ENCODE measurements at places on chromosomes 4 and X. TPM values are rescaled to one million over a fixed set of nuclear protein-coding genes. Genes with fewer than 3 reads are reported as not detected.

OCRL gene
- 10.8 TPM for total RNA-seq

SPINK2 gene
- total RNA-seq: not detected

CT45A5 gene
- not detected for total RNA-seq

BCLAF3 gene
- total RNA-seq: 3.7 TPM

C1GALT1C1 gene
- total RNA-seq: 12.0 TPM

DNA sequence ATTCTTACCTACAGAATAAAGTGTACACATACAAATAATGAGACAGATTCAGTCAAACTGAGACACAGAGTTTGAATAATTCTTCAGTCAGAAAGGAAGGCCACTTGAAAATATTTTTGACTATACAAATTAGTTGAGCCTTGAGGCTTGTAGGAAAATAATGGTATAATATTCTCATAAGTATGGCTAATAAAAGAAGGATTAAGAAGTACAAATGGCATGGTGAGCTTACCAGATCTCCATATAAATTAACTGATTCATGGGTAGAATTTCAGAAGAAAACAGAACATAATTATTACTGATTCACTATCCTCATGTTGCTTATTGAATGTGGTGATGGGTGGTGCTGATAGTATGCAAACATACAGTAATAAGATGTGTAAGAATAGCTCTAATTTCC is 401.1 kb downstream of the PCDH18 start:
- H3K4me1 ChIP-seq: no peaks in the 10 kb centered on the region
- no peak overlapping the region for H3K4me3 ChIP-seq
- no peaks in the 10 kb centered on the region for H3K36me3 ChIP-seq
- H3K27ac ChIP-seq: no peak overlapping the region
- H3K27me3 ChIP-seq: no peaks in the 10 kb centered on the region

DNA sequence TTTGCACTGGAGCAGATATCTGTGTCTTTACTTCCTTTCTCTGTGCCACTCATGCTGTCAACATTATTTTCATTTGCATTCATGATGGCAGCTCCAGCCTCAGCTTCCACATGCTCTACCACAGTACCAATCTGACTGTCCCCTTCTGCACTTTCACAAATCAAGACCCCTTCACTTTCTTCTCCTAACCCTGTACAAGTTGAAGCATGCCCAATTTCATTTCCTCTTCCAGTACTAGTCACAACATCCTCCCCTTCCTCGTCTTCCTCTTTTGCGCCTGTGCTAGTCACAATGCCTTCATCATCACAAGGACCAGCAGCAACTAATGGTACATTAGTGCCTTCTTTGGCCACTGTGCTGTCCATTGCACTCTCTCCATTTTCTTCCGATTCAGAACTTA is 26.5 kb downstream of the BOD1L1 start:
- no peak overlapping the region for H3K27ac ChIP-seq
- no peaks in the 10 kb centered on the region for H3K4me1 ChIP-seq
- peaks cover 64% of the 10 kb centered on the region for H3K36me3 ChIP-seq
- H3K27me3 ChIP-seq: no peaks in the 10 kb centered on the region
- DNase-seq: no peak
- H3K4me3 ChIP-seq: no peak overlapping the region

- H3K36me3 ChIP-seq: no peaks in the 10 kb centered on the region
- no peak overlapping the region for H3K4me3 ChIP-seq
- no peak for DNase-seq
- H3K4me1 ChIP-seq: no peaks in the 10 kb centered on the region
Observed at GRCh38 chrX:77162777-77163176, 284.4 kb upstream of the FGF16 start.

DNA sequence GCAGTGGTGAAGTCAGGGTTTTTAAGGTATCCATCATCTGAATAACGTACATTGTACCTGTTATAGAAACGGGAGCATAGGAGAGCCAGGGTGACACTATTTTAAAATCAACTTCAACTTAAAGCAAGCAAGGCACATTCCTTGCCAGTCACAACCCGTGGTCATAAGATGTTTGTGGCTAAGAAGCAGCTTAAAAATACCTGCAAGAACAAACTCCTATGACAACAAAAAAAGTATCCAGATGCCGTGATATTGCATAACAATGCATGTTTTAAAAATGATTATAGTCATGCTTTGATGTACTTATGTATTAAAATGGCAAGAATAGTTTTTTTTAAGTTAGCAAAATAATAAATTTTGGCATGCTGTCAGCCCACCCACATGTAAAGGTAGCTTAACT is 16.5 kb upstream of the SYNPO2 start:
- DNase-seq: no peak
- no peaks in the 10 kb centered on the region for H3K27me3 ChIP-seq
- no peak overlapping the region for H3K27ac ChIP-seq
- H3K36me3 ChIP-seq: no peaks in the 10 kb centered on the region
- H3K4me3 ChIP-seq: no peak overlapping the region

DNA sequence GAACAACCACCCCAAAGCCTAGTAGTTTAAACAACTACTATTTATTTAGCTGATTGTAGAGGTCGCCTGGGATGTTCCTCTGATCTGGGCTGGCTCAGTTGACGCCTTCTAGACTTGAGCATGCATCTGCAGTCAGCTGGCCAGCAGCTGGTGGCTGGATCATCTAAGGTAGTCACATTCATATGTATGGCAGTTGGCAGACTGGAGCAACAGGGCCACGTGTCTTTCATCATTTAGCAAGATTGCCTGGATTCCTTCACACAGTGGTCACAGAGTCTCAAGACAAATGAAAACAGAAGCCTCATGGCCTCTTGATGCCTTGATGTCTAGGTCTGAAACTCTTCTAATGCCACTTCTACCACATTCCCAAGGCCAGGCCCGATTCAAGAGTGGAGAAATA is 220.6 kb upstream of the S100G start:
- no peak for DNase-seq
- H3K36me3 ChIP-seq: no peaks in the 10 kb centered on the region
- H3K4me3 ChIP-seq: no peak overlapping the region
- H3K4me1 ChIP-seq: no peaks in the 10 kb centered on the region
- H3K27ac ChIP-seq: no peak overlapping the region

DNA sequence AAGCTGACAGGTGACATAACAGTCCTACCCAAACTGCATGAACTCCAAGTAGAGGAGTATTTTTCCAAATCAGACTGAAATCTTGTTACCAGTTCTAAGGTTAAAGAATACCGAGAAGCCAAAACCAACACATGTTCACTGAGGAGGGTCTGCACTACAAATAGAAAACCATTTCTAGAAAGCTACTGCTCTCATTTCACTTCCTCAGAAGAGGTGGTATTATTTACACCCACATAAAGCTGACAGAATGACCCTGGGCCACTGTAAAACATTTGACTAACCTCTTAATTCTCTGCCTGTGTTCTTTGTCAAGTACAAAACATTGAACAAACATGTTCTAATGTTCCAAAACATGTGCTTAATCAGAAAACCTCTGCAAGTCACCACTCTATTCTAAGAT is 95.8 kb downstream of the IQCM start:
- DNase-seq: no peak
- H3K36me3 ChIP-seq: no peaks in the 10 kb centered on the region
- no peaks in the 10 kb centered on the region for H3K27me3 ChIP-seq
- no peak overlapping the region for H3K4me3 ChIP-seq
- no peaks in the 10 kb centered on the region for H3K4me1 ChIP-seq

- H3K4me1 ChIP-seq: no peaks in the 10 kb centered on the region
- DNase-seq: no peak
- H3K36me3 ChIP-seq: no peaks in the 10 kb centered on the region
- H3K27ac ChIP-seq: no peak overlapping the region
- H3K4me3 ChIP-seq: no peak overlapping the region
Observed at GRCh38 chr4:4762909-4763821, 96.3 kb upstream of the MSX1 start.

DNA sequence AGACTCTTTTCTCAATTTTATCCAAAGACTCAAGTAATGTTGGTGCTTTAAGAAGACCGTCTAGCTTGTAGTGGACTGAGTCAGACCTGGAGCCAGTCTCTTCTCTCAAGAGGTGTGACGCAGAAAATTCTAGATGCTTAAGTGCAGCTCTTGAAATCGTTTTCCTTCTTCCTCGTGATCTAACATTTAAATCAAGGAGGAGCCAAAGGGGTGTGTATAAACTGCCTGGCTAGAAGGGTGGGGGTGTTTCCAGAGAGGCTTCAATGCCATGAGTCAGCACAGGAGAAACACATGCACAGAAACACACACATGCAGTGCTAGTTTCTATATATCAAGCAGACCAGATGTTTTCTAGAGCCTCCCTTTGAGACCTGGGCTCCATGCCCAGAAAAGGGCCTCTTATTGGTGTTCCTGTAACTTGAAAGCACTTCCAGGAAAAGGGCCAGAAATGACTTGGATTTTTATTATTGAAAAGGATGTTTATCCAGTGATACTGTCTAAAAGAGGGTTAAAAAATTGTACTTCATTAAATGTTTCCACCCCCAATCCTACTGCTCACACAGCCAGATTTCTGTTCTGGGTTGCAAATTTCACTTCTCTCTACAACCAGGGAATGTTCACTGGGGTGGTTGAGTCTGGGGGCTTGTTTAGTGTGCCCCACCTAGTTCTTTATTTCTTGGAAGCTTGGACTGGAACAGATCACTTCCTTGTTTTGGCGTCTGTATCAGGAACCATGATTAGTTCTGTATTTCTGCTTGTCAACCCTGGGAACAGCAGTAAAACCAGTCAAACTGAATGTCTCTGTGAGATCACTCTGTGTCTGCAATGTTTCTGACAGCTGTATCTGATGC is at the start of gene CLIC2:
Gene CLIC2, minus strand, starts transcription at position 129 of the 851 bp plus-strand sequence. CDS start 187 bp downstream, outside the sequence.
- H3K4me1 ChIP-seq: no peaks in the 10 kb centered on the region
- no peaks in the 10 kb centered on the region for H3K36me3 ChIP-seq
- H3K27ac ChIP-seq: no peak within 1 kb of the TSS

DNA sequence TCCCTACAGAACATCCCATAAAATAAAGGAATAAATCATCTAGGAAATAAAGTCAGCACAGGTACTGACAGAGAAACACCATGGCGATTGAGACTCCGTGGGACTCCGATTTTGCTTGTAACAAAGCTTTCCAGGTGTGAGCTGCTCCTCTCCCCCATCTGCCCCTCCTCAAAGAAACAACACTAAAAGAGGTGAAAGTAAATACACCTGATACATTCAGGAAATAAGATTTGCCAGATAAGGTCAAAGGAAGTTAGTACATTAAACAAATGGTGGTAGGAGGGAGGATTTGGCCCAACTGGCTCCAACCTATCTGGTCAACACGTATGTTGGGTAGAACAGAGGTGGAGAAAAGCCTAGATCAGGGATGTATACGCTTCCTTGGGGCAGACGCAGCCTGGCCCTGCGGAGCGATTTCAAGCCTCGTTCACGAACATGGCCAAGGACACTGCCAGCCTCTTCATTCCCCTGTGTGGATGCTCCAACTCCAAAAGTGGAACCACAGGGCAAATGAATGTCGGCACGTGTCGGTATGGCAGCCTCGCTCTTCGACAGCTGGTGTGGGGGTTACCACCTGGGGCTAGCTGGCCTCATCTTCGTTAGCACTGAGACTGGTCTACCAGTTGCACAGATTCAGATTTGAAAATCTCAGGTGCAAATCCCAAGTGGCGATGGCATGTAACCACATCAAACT is 162.5 kb downstream of the AFAP1 start:
- no peak overlapping the region for H3K4me3 ChIP-seq
- no peak for DNase-seq
- no peak overlapping the region for H3K27ac ChIP-seq
- H3K36me3 ChIP-seq: peaks cover 21% of the 10 kb centered on the region

GRCh38 chrX:72023071-72023470 is 108.6 kb downstream of the RTL5 start:
- no peaks in the 10 kb centered on the region for H3K36me3 ChIP-seq
- H3K4me1 ChIP-seq: no peaks in the 10 kb centered on the region
- no peak for DNase-seq
- no peak overlapping the region for H3K4me3 ChIP-seq
- H3K27me3 ChIP-seq: no peaks in the 10 kb centered on the region

GRCh38 chr4:81723019-81723884 is 251.5 kb upstream of the RASGEF1B start:
- no peak overlapping the region for H3K27ac ChIP-seq
- peaks cover 8% of the 10 kb centered on the region for H3K4me1 ChIP-seq
- no peak for DNase-seq
- no peaks in the 10 kb centered on the region for H3K27me3 ChIP-seq
- no peaks in the 10 kb centered on the region for H3K36me3 ChIP-seq

DNA sequence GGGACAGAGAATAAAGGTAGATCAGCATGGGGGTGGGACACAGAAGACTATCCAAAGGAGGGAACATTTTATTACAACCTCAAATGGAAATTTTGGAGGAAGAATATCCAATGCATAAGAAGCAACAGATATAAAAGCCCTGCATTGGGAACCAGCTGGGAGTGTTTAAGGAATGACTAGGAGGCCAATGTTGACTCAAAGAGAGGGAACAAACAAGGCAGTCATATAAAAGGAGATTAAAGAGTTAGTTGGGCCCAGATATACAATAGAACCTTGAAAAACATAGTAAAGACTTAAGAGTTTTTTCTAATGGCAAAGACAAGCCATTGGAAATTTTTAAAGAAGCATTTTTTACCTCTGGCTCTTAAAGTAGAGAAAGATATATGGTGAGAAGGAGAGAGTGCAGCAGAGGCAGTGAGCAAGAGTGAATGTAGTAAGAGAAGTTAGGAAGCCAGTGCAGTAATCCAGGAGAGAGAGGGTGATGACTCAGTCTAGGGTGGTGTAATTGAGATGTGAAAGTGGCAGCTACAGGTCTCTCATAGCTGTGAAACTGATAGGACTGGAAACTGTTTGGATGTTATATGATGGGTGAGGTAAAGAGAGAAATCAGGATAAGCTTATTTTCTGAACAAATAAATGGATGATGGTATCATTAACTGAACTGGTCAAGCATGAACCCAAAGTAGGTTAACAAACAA is 182.2 kb upstream of the ATOH1 start:
- no peak overlapping the region for H3K4me3 ChIP-seq
- H3K27ac ChIP-seq: no peak overlapping the region
- no peaks in the 10 kb centered on the region for H3K27me3 ChIP-seq
- H3K4me1 ChIP-seq: no peaks in the 10 kb centered on the region
- H3K36me3 ChIP-seq: no peaks in the 10 kb centered on the region

- no peaks in the 10 kb centered on the region for H3K36me3 ChIP-seq
- no peak within 1 kb of the TSS for H3K4me3 ChIP-seq
- H3K4me1 ChIP-seq: peaks cover 4% of the 10 kb centered on the region
- H3K27me3 ChIP-seq: no peaks in the 10 kb centered on the region
Observed at GRCh38 chr4:825971-826330, at the start of gene CPLX1. TSS of gene CPLX1 (minus strand) at chr4:826129. CDS start at chr4:824522, 1,607 bp downstream.
